Activated B cell treated with CpG ODN at 0.5 μM for 24 hours (primary cell): ENCODE measurements at places on chromosomes 16 and 17. TPM values are rescaled to one million over a fixed set of nuclear protein-coding genes. Genes with fewer than 3 reads are reported as not detected.

The SPSB3 gene
- total RNA-seq = 36.4 and 40.3 TPM in 2 replicates

The C16orf82 gene
- total RNA-seq = not detected in 2 replicates

The TBC1D26 gene
- 0.18 TPM in 1 of 2 replicates, not detected in the other for total RNA-seq

The SRCIN1 gene
- total RNA-seq = 0.24 and 0.35 TPM in 2 replicates
